Activated naive CD4-positive, alpha-beta T cell treated with Interleukin-2 at 50 U/mL for 16 hours (primary cell): ENCODE measurements at places on chromosomes 13 and 19.

- no peak for DNase-seq
Measured at GRCh38 chr13:110354715-110355473, 47.8 kb downstream of the COL4A2 start.

DNA sequence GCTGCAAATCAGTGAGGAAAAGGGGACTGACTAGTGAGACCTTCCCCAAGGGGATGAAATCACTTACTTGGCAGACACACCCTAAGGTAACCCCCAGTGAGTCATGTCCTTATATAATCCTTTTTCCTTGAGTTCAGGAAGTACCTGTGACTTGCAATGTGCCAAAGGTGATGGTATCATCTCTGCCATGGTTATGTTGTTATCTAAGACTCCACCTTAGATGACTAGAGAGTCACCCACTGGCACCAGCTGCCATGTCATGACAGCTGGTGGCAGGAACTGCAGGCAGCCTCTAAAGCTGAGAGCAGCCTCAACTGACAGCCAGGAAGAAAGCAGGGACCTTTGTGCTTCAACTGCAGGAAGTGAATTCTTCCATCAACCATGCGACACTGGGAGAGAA is 12.5 kb downstream of the PBX4 start:
- peak; percentile 42 for DNase-seq

DNA sequence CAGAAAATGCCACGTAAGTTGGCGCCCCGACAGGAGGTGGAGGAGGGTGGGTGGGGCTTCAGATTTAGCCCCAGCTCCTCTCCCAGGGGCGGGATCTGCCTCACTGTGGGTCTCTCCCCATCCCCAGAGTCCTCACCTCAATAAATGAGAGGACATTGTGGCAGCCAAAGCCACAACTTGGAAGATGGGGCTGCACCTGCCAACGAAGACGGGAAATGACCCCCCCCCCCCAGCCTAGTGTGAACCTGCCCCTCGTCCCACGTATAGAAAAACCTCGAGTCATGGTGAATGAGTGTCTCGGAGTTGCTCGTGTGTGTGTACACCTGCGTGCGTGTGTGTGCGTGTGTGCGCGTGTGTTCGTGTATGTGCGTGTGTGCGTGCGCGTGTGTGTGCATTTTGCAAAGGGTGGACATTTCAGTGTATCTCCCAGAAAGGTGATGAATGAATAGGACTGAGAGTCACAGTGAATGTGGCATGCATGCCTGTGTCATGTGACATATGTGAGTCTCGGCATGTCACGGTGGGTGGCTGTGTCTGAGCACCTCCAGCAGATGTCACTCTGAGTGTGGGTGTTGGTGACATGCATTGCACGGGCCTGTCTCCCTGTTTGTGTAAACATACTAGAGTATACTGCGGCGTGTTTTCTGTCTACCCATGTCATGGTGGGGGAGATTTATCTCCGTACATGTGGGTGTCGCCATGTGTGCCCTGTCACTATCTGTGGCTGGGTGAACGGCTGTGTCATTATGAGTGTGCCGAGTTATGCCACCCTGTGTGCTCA is 1.5 kb upstream of the TRAPPC5 start:
- DNase-seq, result peak; percentile 77

DNA sequence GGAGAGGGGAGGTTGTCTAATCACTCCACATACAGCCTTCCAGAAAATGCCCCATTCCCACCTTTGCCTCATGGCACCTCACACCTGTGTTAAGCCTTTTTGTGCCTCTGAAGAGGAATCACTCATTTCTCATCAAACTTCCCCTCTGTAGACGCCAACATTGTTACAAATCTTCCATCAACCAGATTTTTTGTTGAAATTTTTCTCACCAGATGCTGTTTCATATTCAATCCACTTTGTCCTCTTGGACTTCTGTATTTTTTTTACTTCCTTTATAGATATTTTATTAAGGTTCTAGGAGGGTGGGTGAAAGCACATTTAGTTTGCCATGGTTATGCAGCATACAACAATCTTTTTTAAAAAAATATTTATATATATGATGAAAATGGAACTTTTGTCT is 74.0 kb downstream of the RUBCNL start:
- DNase-seq, result no peak

DNA sequence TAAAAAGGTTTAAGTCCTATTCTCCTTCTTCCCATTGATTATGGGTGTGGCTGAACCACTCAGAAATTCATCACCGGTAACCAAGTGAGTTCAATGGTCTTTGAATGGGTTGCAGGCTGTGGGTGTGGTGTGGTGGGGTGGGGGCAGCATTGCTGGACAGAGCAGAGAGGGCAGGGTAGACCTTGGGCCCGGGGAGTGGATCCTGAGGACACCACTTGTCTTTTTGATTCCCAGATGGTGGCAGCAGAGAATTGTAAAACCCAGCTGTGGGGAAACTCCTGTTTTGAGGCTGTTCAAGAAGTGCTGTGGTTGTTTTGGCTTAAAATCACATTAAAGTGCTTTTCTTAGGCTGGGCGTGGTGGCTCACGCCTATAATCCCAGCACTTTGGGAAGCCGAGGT is 45.8 kb upstream of the RGCC start:
- peak; percentile 16 for DNase-seq

DNA sequence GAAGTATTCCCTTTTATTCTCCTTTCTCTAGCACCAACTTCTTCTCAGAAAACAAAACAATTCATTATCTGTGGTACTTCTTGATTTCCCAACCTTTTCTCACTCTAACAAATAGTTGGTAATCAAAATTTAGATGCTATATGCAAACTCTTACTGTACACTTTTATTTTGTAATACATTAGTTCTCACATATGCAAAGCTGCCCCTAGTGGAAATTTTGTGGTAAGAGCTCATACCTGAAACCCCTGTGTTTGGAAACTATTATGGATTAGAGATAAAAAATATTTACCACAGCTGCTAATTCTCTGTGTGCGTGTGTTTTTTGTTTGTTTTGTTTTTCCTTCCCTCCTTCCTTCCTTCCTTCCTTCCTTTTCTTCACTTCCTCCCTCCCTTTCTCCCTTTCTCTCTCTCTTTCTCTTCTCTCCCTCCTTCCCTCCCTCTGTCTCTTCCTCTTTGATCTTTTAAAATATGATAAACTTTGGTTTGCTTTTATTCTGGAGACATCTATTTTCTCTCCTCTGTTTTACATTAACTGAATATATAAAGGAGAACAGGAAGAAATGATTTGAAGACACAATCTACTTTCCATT is 537.4 kb downstream of the SLITRK6 start:
- DNase-seq, result no peak

GRCh38 chr19:41265395-41266153 is 1.4 kb downstream of the HNRNPUL1 start:
- peak; percentile 15 for DNase-seq

- no peak for DNase-seq
Measured at GRCh38 chr19:11286312-11286974, 9.5 kb upstream of the TSPAN16 start.

GRCh38 chr19:8269724-8270123 is 38.4 kb downstream of the CD320 start:
- DNase-seq, result no peak

GRCh38 chr19:45906221-45906620 is 3.8 kb upstream of the MYPOP start:
- no peak for DNase-seq

- DNase-seq, result no peak
Measured at GRCh38 chr19:7101498-7102253, 32.2 kb downstream of the ZNF557 start.

GRCh38 chr19:21569494-21569865 is 64.1 kb downstream of the ZNF429 start:
- DNase-seq, result peak; percentile 41

- peak; percentile 61 for DNase-seq
Measured at GRCh38 chr19:12788682-12789097, 2.6 kb upstream of the JUNB start.

- DNase-seq, result no peak
Measured at GRCh38 chr13:93307136-93307535, 80.5 kb downstream of the GPC6 start.
